LHCN-M2 (cell line): ENCODE measurements at places on chromosomes 4 and X. TPM values are rescaled to one million over a fixed set of nuclear protein-coding genes. Genes with fewer than 3 reads are reported as not detected.

The ACOX3 gene
- total RNA-seq: 24.2 and 27.3 TPM in 2 replicates

The SYN1 gene
- total RNA-seq: 0.17 and 0.51 TPM in 2 replicates

The SLC10A3 gene
- total RNA-seq: 48.8 and 57.7 TPM in 2 replicates

The SLIT2 gene
- 2.0 and 2.8 TPM in 2 replicates for total RNA-seq

The SOWAHB gene
- total RNA-seq: not detected in 2 replicates

DNA sequence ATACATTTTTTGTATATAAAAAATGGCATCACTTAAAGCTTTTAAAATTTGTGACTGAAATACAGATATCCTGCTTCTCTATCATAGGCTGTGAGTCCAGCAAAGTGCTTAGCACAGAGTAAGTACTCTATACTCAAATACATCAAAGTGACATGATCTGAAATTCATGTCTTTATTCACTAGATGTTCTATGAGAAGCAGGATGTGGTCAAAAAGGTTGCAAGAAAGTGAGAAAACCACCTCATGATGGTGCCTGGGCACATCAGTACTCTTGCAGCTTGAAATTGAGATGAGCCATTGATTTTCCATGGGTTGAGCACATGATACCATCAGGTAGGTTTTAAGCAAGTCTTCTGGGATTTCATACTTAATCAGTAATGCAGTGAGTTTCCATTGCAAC lies 20.4 kb upstream of the SFRP2 start:
- DNase-seq: no peak

- no peak for DNase-seq
Measured at GRCh38 chr4:189278597-189279165, 662.0 kb upstream of the FRG1 start.

DNA sequence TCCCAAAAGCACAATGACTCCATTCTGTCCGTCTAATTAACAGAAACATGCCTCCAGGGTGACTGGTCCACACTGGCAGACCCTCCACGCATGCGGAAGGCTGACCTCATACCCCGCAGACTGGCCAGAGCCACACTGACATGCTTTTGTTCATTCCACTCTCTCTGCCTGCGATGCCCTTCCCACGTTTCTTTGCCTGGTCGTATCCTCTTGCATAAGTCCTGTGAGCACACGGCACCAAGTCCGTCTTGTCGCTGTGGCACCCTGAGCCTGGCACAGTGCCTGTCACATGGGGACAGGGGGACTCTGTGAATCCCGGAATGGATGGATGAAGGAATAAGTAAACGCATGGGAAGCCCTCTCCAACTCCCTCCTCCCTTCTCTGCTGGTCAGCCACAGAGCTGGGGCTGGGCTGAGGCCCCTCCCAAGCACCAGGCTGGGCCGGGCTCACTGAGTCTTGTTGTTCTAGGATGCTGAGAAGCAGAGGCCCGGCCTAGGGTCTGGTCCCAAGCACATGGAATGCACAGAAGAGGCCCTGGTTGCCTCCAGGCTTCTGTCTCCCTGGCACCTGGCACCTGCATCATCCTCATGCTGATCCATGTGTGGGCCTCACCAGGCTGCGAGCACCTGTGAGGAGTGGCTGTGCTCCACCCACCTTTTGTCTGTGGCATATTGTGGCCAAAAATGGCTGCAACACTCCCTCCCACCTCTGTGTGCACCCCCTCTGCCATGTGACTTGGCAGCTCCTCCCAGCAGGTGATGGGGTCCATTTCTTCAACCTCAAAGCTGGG lies 38.9 kb upstream of the C4orf50 start:
- no peak for DNase-seq

- no peak for DNase-seq
Measured at GRCh38 chr4:158327525-158327924, 117.2 kb downstream of the TMEM144 start.

- DNase-seq: no peak
Measured at GRCh38 chrX:39451046-39451445, 646.7 kb downstream of the BCOR start.

DNA sequence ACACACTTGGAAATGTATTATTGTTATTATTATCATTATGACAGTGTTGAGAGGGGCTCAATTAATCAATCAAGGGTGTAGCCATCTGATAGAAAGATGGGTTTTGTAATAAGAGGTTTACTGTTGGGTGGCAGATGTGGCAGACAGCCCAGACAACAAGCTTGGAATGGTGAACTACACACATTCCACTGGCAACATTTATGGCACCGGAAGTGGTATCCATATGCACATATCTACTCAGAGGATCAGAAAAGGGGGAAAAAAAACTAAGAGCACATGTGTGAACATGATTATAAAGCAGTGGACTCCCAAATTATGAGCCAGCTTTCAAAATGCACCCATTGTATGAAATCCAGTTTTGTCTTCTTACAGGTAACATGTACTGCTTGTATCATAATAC lies 125.9 kb upstream of the ARX start:
- no peak for DNase-seq

GRCh38 chrX:42384956-42385355 lies 393.0 kb downstream of the PPP1R2C start:
- DNase-seq: no peak

DNA sequence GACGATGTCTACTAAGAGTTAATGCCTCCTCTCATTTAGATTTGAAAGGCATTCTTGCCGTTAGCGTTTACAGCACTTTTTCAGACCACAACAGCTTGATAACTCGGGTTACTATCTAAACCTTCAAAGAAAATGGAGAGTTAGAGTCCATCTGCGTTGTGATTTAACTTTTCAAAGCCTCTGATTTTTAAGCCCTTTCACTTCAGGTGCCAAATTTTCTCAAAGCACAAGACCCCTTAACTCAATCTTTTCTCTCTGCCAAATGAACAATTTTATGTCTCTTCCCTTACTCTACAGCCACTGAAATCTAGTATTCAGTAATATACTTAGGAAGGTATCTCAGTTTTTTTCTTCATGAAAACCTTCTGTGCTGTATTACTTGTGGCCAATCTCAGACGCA lies 310.5 kb downstream of the TENM3 start:
- DNase-seq: no peak

- DNase-seq: no peak
Measured at GRCh38 chrX:16002185-16002584, 121.2 kb upstream of the GRPR start.

DNA sequence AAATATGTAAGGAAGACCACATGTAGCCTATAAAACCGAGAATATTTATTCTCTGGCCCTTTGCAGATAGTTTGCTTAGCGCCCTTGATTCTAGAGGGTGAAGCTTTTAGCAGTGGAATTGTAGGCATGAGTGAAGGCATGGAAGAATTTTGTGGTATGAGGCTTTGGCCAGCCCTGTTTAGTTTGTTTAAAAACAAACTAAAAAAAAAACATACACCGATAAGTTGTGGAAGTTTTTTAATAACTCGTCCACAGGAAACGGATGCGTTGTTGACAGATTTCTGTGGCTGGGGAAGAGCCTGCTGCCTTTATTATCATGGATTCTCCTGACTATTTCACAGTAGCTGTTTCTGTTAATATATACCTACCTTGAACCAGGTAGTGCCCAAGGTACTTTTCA lies 194.7 kb upstream of the LNX1 start:
- DNase-seq: no peak
